ENCODE measurements at places on chromosomes 12 and 14. TPM values are rescaled to one million over a fixed set of nuclear protein-coding genes. Genes with fewer than 3 reads are reported as not detected.

GRCh38 chr14:36844443-36845195 is 183.0 kb downstream of the PAX9 start:
- no peak for ATAC-seq

GLI1 gene
- total RNA-seq, result 0.48 TPM

- no peak for ATAC-seq
Measured at GRCh38 chr12:13085968-13086686, 17.3 kb downstream of the GSG1 start.

FAM222A gene
- total RNA-seq, result 0.11 TPM

DNA sequence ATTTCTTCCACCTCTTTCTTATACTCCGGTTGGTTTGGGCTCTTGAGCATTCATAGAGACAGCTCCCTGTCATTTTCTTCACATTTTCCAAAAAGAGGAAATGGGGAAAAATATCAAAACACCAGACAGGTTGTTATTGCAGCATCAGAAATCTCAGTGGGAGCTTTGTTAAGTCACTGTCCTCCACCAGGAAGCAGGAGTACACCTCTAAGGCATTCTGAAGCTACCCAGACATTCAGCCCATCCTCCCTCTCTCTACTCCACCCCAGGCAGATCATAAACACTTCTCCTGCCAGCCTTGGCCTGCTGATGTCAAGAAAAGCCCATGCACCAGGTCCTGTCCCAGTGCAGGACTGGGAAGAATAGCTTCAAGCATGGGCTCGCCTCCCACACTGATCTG is 1198.3 kb downstream of the VRK1 start:
- ATAC-seq, result no peak

DNA sequence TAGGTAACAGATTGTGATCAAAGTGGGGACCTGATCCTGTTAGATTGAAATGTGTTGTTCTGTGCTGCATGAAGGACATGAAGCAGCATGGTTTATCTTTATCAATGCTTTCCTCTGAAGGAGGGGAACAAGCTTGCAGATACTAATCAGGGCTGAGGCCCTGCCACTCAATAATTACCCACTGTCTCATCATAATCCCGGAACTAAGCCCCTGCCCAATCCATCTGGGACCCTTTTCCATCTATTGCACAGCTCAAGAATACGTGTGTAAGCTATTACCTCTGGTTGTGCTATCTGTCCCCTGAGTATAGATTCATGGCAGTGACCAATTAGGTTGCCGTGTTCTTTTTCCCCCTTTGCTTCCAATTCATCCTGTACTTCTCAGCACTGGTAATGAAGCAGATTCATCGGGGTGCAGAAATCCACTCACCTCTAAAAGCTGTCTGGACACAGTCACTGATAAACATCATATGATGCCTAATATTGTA is 67.8 kb downstream of the OTX2 start:
- no peak for ATAC-seq

- ATAC-seq, result no peak
Measured at GRCh38 chr12:1695886-1696670, 5.2 kb downstream of the ADIPOR2 start.
